PC-3 (cell line): ENCODE measurements at places on chromosomes 11 and 22.

GRCh38 chr11:58561394-58562098, 14.1 kb downstream of the LPXN start:
- DNase-seq, result no peak

DNA sequence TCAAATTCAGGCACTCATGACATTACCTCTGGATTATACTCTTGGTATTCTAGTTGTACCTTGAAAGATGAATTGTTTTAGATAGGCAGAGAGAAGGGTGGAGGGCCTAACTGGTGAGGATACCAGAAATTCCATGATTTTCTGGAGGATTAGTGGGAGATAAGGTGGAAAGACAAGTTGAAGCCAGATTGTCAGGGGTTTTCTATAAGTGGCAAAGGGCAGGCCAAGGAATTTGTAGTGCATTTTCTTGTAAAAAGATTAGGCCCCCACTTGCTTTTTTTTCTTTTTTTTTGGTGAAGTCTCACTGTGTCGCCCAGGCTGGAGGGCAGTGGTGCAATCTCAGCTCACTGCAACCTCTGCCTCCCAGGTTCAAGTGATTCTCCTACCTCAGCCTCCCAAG, 28.4 kb upstream of the PRDM10 start:
- DNase-seq, result no peak

GRCh38 chr11:44861849-44862557, 88.7 kb downstream of the TP53I11 start:
- peak; percentile 97 for DNase-seq

- DNase-seq, result no peak
These were observed 191.1 kb upstream of the KIRREL3 start for GRCh38 chr11:127191689-127192088.

GRCh38 chr11:17277024-17277584, 565 bp downstream of the NUCB2 start:
- peak; percentile 48 for DNase-seq

DNA sequence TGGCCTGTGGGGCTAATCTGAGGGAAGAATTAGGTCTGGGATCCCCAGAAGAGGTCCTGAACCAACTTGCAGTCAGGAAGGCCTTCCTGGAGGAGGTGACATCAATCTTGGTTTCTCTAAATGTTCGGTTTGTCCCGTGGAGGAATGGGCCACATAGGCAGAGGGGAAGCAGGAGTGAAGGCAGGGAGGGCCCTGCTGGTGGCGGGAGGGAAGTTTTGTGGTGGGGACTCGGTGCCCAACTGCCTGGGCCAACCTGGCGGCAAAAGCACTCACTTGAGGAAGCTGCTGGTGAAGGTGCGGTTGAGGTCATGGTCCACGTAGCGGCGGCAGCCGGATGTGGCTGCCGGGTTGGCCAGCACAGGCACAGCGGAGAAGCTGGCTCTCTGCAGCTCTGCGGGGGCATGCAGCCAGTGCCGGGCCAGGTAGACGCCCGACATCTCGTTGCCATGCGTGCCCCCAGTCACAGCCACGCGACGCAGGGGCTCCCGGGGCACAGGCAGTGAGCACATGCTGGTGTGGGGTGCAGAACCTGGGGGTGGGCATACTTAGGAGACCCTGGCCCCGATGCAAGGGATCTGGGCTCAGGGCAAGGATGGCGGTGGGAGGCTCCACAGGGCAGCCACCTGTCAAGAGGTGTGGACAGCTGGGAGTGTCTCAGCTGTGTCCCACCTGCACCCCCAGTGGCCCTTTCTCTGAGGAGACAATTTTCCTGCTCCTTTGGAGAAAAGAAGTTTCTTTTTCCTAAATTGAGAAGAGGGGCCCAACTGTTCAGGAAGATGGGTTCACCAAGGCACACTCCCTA, 3.8 kb downstream of the ACY3 start:
- no peak for DNase-seq

- DNase-seq, result no peak
These were observed 2.7 kb downstream of the RPL27A start for GRCh38 chr11:8685306-8685705.

DNA sequence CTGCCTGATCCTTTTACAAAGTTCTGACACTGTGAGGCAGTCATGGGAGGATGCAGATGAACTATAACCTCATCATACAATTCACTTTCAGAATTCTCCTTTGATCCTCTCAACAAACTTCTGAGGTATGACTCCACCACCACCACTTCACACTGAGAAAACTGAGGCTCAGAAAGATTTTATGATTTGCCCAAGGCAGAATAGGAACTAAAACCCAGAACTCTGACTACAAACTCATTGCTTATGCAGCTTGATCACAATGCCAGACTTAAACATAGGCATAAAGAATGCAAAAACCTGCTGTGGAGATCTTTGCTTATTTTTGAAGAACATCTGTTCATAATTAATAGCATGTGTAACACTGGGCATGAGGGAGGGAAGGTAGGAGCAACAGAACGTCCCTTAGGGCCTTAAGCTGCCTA, 20.4 kb downstream of the FAM168A start:
- no peak for DNase-seq

DNA sequence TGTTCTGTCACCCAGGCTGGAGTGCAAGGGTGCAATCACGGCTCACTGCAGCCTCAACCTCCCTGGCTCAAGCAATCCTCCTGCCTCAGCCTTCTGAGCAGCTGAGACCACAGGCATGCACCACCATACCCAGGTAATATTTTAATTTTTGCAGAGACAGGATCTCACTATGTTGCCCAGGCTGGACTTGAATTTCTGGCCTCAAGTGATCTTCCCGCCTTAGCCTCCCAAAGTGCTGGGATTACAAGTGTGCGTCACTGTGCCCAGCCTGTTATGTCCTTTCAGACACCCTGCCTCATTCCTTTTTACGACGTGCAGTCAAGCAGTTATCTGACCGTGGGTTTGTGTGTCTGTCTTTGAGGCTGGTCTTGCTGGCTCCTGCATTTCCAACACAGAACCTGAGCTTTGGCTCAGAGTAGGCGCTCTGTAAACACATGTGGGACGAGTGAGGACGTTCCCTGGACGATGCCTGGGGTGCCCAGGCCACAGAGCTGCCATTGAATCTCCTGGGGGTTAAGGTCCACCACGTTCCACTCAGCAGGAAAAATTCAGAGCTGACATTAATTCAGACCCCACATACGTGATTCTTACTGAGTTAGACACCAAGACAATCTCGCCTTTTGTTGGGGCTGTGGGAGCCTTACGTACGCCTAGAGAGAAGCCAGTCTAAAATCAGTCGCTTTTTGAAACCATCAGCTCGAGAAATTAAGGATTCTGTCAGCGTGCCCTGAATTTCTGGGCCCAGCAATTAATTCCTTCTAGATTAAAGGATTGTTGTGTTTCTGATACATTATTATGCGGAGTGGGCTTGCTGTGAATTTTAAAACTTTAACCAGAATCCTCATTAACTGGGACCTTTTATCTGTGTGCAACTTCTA, 21.5 kb upstream of the EMID1 start:
- DNase-seq, result no peak

DNA sequence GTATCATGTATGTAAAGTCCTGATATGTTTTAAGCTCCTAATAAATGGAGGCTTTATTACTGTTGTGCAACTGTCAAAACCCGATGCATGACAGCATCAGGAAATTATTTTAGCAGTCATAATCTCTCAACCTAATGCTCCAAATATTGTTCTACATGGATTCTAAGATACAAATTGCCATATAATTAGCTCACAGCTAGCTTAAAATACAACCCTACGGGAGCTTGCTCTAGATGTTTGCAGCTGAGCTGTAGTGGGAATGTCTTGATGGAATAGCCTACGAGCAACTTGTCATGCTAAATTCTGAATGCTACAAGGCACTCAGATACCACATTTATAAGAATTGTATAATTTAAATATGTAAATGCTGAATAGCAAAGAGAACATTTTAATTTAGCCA, 109.8 kb downstream of the STK33 start:
- no peak for DNase-seq

DNA sequence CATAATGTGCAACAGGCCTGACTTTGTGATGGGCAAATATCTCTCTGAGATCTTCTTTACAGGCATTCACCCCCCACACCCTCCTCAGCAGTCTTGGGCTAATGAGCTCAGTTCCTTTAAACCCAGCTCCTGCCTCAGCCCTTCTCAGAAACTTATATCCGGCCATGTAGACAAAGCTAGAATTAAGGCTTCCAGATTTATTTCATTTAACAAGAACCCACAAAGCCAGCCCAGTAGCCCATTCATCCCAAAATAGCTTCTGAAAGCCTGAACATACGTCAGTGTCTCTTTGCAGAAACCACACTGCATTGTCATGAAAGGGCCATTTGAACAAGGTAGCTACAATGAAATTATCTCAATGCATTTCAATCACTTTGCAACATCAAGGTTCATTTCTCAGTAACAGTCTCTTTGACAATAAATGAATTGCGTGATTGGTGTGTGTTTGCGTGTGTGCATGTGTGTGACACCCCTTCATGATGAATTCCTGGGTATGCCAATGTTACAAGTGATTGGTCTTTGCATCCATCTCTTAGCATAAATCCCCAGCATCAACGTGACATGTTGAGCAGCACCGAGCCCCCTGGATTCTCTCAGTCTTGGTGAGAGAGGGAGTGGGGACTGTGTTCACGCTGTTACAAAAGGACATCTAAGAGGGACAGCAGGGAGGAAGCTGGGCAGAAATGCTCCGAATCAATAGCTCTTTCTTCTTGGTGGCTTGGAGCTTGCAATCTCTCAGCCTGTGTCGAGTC, 299.6 kb downstream of the KIRREL3 start:
- no peak for DNase-seq

- DNase-seq, result no peak
These were observed 2.0 kb downstream of the PRDM10 start for GRCh38 chr11:130000552-130001176.

- DNase-seq, result no peak
These were observed 16.4 kb upstream of the SHANK2 start for GRCh38 chr11:71268706-71269321.

- DNase-seq, result no peak
These were observed 187.8 kb downstream of the CHST1 start for GRCh38 chr11:45477588-45477987.

GRCh38 chr11:23010790-23011335, 150.6 kb upstream of the CCDC179 start:
- no peak for DNase-seq

DNA sequence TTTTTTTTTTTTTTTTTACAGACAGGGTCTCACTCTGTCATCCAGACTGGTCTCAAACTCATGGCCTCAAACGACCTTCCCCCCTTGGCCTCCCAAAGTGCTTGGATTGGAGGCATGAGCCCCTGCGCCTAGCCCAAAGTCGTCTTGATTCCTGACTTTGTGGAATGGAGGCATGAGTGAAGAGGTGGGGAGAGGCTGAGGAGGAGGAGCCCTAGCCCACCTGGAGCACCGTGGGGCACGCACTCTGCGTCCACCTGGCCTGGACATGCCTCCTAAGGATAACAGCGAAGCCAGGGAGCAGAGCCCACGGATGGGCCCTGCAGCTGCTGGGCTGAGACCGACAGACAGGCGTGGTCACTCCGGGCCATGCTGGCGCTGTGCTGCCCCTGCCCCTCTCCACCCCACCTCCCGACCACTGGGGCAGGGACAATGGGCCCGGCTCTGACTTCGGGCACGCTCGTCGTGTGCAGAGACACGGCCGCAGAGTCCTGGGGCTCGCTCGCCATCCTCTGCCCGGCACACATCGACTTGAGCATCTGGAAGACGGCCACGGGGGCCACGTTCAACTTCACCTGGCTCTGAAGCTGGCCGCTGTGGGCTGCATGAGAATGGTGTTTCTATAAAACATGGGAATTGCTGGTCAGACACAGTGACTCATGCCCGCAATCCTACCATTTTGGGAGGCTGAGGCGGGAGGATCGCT, 34.8 kb downstream of the LRRC74B start:
- no peak for DNase-seq

DNA sequence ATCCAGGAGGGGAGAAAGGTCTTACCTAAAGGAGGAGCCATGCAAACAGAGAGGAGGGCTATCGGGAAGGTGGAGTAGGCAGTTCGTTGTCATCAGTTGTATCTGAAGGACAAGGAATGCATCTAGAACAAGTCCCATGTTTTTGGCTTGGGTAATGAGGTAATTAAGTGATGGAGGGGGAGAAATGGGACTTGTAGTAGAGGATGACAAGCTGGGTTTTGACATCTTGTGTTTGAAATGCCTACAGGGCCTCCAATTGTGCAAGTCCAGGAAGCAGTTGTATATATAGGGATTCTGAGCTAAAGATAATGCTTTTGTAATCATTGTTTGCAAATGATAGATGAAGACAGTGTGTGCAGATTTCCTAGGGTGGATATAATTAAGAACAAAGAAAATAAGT, 622.8 kb downstream of the NTM start:
- DNase-seq, result no peak

- no peak for DNase-seq
These were observed 9.9 kb downstream of the PISD start for GRCh38 chr22:31652088-31652487.

DNA sequence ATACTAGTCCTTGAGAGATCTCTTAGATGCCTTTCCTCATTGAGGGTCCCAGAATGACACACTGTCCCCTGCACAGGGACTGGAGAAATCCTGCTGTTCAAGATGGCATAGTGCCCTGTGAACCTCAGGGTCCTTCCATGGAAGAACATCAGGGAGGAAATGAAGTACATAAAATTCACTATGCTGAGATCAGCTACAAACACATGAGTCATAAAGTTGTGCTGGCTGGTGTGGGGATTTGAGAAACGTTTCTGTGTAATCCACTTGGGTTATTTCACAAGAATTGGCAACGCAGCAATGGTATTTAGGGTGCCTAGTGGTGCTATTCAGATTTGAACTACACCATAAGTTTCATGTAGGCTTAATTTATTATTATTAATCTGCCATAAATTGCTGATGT, 174.4 kb downstream of the MAML2 start:
- DNase-seq, result peak; percentile 67

- DNase-seq, result no peak
These were observed 354.6 kb upstream of the DDI1 start for GRCh38 chr11:103681855-103682254.

- no peak for DNase-seq
These were observed 1070.1 kb downstream of the BRD1 start for GRCh38 chr22:48757581-48757980.

DNA sequence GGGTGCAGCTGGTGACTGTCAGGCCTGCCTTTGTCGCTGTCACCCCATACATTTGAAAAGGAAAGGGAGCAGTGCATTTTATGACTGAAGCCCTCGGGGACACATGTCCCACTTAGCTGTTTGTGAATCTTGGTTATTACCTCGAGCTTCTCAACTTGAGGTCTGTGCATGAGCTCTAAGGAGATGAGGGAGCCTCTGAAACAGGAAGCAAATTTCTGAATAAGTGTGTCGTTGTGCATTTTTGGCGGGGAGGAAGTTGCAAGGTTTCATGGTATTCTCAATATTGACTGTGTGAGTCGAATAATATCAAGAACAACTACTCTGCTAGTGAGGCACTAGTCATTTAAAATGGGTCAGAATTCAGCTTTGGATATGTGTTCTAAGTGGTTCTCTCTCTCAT, 149.7 kb upstream of the PLET1 start:
- no peak for DNase-seq

- no peak for DNase-seq
These were observed 66.6 kb downstream of the SLC5A12 start for GRCh38 chr11:26655287-26655686.

- DNase-seq, result no peak
These were observed 209.7 kb downstream of the SNX19 start for GRCh38 chr11:130706572-130706971.
